Activated naive CD4-positive, alpha-beta T cell (primary cell): ENCODE measurements at places on chromosomes 6 and 20.

GRCh38 chr6:21935561-21936028 is 342.0 kb downstream of the SOX4 start:
- no peak for DNase-seq

- DNase-seq, result no peak
Observed at GRCh38 chr6:150025201-150025917, at the start of gene RAET1L. Gene RAET1L, minus strand, starts transcription at chr6:150025532. Its CDS starts 61 bp downstream, at chr6:150025471.

- DNase-seq, result no peak
Observed at GRCh38 chr20:48631114-48632016, 196.4 kb downstream of the PREX1 start.

GRCh38 chr20:24370249-24370648 is 99.2 kb upstream of the SYNDIG1 start:
- no peak for DNase-seq

GRCh38 chr6:76768556-76768955 is 694.7 kb downstream of the HTR1B start:
- no peak for DNase-seq

GRCh38 chr6:144667532-144668503 is 382.7 kb downstream of the UTRN start:
- no peak for DNase-seq

DNA sequence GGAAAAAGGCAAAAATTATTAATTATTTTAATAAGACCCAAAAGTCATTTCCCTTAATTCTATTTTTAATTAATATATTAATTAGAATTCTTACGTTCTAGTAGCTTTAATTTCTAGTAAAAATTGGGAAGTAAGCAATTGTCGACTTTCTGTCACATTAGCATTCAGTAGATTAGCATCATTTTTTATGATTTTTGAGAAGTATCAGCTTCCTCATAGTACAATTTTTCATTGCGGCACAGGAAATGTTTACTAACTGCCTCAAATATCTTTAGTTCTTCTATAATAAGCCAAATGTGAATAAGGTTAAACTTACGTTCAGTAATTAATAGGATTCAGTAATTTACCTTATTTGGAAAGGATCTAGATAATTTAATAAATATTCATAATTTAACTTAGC is 687.4 kb downstream of the EPM2A start:
- no peak for DNase-seq
